Thoracic aorta endothelial cell (primary cell): ENCODE measurements at places on chromosomes 11 and 22. TPM values are rescaled to one million over a fixed set of nuclear protein-coding genes. Genes with fewer than 3 reads are reported as not detected.

The RASD2 gene
- total RNA-seq, result not detected in 2 replicates

The SCGB1A1 gene
- total RNA-seq, result not detected in 2 replicates

The IL17RA gene
- total RNA-seq, result 13.0 and 15.1 TPM in 2 replicates

The RTN4R gene
- total RNA-seq, result 0.27 and 1.1 TPM in 2 replicates

The DCHS1 gene
- 37.1 and 39.4 TPM in 2 replicates for total RNA-seq

The GGT1 gene
- 0.53 and 0.57 TPM in 2 replicates for total RNA-seq

The FAM118A gene
- 18.4 and 61.2 TPM in 2 replicates for total RNA-seq

The BRD1 gene
- 27.1 and 34.6 TPM in 2 replicates for total RNA-seq

The TEX12 gene
- 0.43 TPM in 1 of 2 replicates, not detected in the other for total RNA-seq

The TMPRSS13 gene
- not detected in 2 replicates for total RNA-seq

The CD248 gene
- total RNA-seq, result under 0.01 TPM in 1 of 2 replicates, not detected in the other

The TRIM51 gene
- total RNA-seq, result not detected in 2 replicates

The SMC1B gene
- total RNA-seq, result not detected in 2 replicates

The MN1 gene
- total RNA-seq, result 0.65 and 1.6 TPM in 2 replicates

The RAB39A gene
- 0.14 TPM in 1 of 2 replicates, not detected in the other for total RNA-seq

The IL10RA gene
- 0.07 TPM in 1 of 2 replicates, not detected in the other for total RNA-seq

The CCDC116 gene
- 0.13 and 0.14 TPM in 2 replicates for total RNA-seq

The OR52I2 gene
- not detected in 2 replicates for total RNA-seq

The RASGRP2 gene
- total RNA-seq, result 0.27 and 0.50 TPM in 2 replicates

The PRR33 gene
- not detected in 2 replicates for total RNA-seq

The APOBEC3C gene
- 5.7 and 16.5 TPM in 2 replicates for total RNA-seq

The B3GAT1 gene
- 0.07 TPM in 1 of 2 replicates, not detected in the other for total RNA-seq

The CRYBB2 gene
- 0.27 TPM in 1 of 2 replicates, not detected in the other for total RNA-seq

The TRIM22 gene
- 114 and 115 TPM in 2 replicates for total RNA-seq

The CPSF7 gene
- 33.4 and 39.3 TPM in 2 replicates for total RNA-seq

The TUT1 gene
- total RNA-seq, result 8.5 and 12.6 TPM in 2 replicates

The CNTF gene
- total RNA-seq, result 3.3 and 4.0 TPM in 2 replicates

The TEX54 gene
- total RNA-seq, result not detected in 2 replicates

The C11orf97 gene
- not detected in 2 replicates for total RNA-seq

The ENTHD1 gene
- total RNA-seq, result not detected in 2 replicates

The LUZP2 gene
- total RNA-seq, result not detected in 2 replicates

The MAJIN gene
- total RNA-seq, result not detected in 2 replicates

The C1QTNF5 gene
- 43.1 and 51.7 TPM in 2 replicates for total RNA-seq

The SCGB2A2 gene
- not detected in 2 replicates for total RNA-seq

The MS4A14 gene
- not detected in 2 replicates for total RNA-seq

The KCNE3 gene
- 0.53 and 0.72 TPM in 2 replicates for total RNA-seq

The NR1H3 gene
- total RNA-seq, result 2.8 and 3.2 TPM in 2 replicates

The XNDC1N gene
- 11.8 and 12.5 TPM in 2 replicates for total RNA-seq

The OR52I1 gene
- total RNA-seq, result not detected in 2 replicates

The CNTN5 gene
- not detected in 2 replicates for total RNA-seq

The APIP gene
- 29.5 and 35.6 TPM in 2 replicates for total RNA-seq

The GAB4 gene
- total RNA-seq, result not detected in 2 replicates

The CASTOR1 gene
- total RNA-seq, result 4.3 and 7.4 TPM in 2 replicates

The APOL5 gene
- not detected in 2 replicates for total RNA-seq

The KRTAP5-1 gene
- total RNA-seq, result not detected in 2 replicates

The IFITM10 gene
- 0.07 TPM in 1 of 2 replicates, not detected in the other for total RNA-seq

The TMA7B gene
- not detected in 2 replicates for total RNA-seq

The GLB1L2 gene
- total RNA-seq, result 0.27 and 0.93 TPM in 2 replicates

The DTX4 gene
- 0.14 and 0.53 TPM in 2 replicates for total RNA-seq

The APOC3 gene
- not detected in 2 replicates for total RNA-seq

The NCAM1 gene
- total RNA-seq, result 0.36 and 0.40 TPM in 2 replicates

The WNT7B gene
- total RNA-seq, result not detected in 2 replicates

The MRGPRF gene
- under 0.01 TPM in 1 of 2 replicates, not detected in the other for total RNA-seq
